ENCODE measurements at places on chromosomes 5 and 9.

GRCh38 chr9:31807574-31808256, 576.7 kb upstream of the ACO1 start:
- DNase-seq = no peak

DNA sequence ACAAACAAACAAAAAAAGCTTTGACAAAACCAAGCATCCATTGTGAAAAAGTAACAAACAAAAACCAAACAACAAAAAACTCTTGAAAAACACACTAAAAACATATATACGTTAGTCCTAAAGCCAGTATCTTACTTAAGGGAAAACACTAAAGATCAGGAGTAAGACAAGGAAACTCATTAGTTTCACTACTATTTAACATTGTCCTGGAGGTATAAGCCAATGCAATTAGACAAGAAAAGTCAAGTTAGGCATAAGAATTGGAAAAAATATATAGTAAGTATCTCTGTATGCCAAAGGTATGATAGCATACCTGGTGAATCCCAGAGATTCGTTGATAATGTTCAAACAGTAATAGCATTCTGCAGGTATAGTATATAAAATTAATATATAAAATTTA, 21.8 kb upstream of the UBTD2 start:
- no peak for DNase-seq

GRCh38 chr9:135819905-135820304, 87.4 kb downstream of the CAMSAP1 start:
- DNase-seq = no peak

DNA sequence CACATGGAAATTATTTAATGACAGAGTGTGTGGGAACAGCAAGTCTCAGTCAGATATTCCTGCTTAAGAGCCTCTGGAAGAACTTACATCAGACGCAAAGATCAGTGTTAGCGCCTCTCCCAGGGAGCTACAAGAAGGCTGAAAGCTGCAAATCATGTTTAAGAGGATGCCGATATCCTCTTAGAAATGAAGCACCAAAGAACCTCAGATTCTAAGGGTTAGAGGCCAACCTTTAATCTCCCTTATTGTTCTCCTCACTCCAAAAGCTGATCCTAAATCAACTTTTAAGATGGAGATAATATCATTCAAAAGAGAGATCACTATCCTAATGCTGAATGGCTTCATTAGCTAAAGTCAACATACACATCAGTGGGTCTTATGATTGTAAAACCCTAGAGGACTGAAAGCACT, 160.6 kb downstream of the NFIB start:
- DNase-seq = no peak

Data from stimulated activated CD4-positive, alpha-beta T cell treated with anti-CD3 and anti-CD28 coated beads, Interleukin-4, amount 100 ng/mL, for 1 hour (primary cell).